GM04503 (cell line): ENCODE measurements at places on chromosomes 4 and X.

DNA sequence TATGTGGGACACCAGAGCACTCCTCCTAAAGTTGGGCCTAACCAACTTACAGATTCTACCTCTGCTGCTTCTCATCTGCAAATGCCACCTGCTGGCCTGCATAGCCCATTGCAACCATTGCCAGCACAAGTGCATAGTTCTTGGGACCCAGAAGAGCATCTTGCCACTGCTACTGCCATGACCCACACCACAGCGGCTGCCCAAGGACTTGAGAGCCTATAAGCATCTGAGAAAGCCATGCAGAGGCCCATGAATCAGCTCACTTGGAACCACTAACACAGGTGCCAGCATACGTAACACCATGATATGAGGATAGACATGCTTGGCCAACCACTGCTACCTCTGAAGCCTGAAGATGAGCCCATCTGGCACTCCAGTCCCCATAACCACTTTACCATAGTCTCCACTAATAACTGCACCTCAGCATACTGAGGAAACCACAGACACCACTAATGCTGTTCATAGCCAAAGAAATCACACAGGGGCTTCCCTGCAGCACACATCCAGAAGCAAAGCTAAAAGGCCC lies 258.1 kb upstream of the AGTR2 start:
- no peak for DNase-seq

DNA sequence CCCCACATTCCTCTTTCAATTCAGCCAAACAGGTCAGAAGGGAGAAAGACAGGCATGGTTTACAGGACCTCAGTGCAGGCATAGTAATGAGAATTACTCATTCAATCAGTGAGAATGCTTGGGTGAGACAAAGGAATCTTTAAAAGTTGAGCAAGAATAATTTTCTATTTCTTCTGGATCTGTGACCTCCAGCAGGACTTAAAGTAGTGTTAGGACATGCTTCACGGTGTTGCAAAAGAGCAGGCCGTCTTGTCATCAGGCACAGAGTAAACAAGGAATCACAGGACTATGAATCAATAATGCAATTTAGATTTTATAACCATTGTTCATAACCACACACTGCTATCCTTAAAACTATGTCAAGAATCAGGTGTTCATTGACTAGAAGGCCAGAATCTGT lies 130.6 kb upstream of the GLRA2 start:
- peak; percentile 41 for DNase-seq

DNA sequence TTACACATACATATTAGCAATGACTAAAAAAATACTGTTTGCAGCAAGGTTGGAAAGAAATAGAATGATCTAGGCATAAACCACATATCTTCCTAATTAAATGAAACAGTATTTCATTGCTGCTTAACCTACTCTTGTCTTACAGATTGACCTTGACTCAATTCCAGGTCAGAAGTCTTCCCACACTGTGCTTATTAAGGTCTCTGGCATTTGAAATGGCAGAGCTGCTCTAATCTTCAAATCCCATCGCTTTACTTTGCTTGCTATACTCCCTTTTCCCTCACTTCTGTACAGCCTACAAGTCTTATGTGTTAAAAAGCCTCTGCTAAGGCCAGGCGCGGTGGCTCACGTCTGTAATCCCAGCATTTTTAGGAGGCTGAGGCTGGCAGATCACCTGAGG lies 424.5 kb downstream of the RPA4 start:
- DNase-seq, result peak; percentile 10

DNA sequence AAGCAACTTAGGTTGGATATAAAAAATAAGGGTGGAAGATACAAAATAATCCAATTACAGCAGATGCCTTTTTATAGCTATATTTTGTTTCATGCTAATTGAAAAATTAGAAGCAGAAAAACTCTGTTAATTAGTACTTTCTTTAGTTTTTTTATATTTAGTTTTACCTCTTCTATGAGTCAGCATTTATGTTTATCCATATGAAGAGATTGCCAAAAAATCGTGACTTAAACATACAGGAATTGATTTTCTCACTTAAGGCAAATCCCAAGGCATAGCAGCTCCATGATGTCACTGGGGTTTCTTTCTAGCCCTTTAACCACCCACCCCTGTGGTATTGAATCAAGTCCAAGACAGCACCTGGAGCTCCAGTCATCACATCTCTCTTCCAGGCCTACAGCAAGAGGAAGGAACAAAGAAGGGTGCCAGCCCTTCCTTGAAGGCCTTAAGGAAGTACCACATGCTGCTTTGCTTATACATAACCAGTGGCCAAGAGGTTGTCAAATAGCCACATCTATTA lies 365.8 kb upstream of the TENM3 start:
- no peak for DNase-seq

GRCh38 chrX:28639451-28639850 lies 52.2 kb downstream of the IL1RAPL1 start:
- DNase-seq, result no peak

DNA sequence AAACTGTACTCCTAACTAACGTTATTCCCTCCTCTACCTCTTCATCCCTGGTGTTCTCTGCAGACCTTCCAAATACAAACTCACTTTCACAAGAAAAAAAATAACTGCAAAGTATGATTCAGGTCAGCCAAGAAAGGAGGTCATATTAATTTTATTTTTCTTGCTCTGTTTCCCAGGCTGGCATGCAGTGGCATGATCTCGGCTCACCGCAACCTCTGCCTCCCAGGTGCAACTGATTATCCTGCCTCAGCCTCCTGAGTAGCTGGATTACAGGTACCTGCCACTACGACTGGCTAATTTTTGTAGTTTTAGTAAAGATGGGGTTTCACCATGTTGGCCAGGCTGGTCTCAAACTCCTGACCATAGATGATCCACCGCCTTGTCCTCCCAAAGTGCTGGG lies 156.6 kb downstream of the CHIC2 start:
- DNase-seq, result no peak

- no peak for DNase-seq
Observed at GRCh38 chr4:17531538-17532285, 16.7 kb downstream of the CLRN2 start.

GRCh38 chr4:168028970-168029597 lies 63.3 kb upstream of the ANXA10 start:
- DNase-seq, result no peak

- DNase-seq, result no peak
Observed at GRCh38 chr4:86443495-86443894, 83.6 kb upstream of the MAPK10 start.

- DNase-seq, result no peak
Observed at GRCh38 chr4:109713500-109713899, 10.3 kb upstream of the CASP6 start.

- no peak for DNase-seq
Observed at GRCh38 chr4:185017964-185018772, at the start of gene HELT. TSS of gene HELT (plus strand) at chr4:185018490. CDS start at chr4:185018929, 439 bp downstream.

GRCh38 chr4:138852681-138853080 lies 162.9 kb upstream of the NOCT start:
- DNase-seq, result no peak

- DNase-seq, result no peak
Observed at GRCh38 chr4:22573198-22573597, 57.3 kb upstream of the ADGRA3 start.

DNA sequence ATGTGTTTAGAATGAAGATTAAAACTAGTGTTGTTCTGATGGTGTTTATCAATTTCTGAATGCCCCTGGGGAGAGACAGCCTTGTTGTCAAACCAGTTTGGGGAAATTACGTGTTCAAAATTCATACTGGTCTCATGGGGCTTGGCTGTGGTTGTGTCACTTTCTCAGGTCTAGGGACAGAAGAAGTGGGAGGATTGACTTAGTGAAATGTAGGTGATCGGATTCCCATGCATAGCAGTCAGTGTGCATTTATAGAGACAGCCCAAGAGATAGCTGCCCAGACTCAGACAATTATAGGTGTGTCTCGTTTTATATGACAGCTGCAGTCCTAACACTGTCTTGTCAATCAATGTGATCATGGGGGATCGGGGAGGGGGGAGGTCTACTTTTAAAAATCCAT lies 94.4 kb upstream of the CLCN4 start:
- no peak for DNase-seq

- DNase-seq, result no peak
Observed at GRCh38 chr4:150004481-150004880, 73.8 kb upstream of the DCLK2 start.

DNA sequence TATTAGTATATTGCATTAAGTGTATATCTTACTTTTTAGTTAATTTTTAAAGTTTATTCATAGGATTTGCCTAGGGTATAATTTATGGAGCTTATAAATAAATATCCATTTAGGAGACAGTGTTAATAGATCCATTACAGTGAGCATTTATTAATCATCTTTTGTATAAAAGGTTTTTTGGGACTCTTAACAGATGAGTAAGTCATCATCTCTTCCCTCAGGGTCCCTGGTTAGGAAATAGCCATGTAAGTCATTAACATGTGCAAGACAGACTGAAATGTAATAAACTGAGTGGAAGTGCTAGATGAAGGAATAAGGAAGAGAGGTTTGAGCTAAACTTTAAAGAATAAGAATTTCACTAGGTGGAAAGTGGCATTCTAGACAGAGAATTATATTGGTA lies 69.2 kb downstream of the PAQR3 start:
- DNase-seq, result no peak

- no peak for DNase-seq
Observed at GRCh38 chrX:39756086-39756883, 341.5 kb downstream of the BCOR start.

DNA sequence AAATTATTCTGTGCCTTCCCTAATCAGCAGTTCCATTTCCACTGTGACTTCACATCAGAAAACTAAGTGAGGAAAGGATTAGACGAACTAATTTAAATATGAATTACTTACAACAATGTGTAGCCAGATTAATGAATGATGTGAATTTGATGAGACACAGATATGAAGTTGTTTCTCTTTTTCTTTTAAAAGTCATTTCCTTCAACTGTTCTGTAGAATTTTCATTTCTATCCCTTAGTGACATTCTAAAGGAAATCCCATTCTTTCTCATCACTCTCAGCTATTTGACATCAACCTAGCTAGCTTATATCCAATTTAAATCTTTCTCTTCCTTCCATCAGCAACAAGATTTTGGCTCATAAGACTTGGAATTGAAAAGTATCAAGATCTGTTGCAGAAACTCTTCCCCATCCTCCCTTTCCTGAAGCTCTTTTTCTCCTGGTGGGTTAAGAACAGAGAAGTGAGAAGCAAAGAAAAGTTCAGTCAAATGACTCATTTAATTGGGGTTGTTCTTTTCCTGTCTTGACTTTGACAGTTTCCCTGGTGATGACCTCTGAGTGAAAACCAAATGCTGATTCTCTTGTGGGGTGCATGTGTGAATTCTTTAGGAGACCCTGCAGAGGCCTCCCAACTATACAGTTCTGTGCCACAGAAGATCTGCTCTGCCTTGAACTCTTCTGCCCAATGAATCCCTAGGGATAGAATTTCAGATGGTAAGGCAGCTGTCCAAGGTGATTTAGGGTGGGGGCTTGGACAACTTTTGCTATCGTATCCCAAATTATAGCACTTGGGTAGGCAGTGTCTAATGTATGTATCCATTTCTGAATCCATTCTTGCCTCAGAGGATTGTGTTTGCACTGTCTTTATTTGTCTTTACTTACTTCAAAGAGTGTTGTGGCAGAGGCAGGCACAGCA lies 232.5 kb upstream of the GPRIN3 start:
- DNase-seq, result no peak

- no peak for DNase-seq
Observed at GRCh38 chr4:121154103-121154515, 10.0 kb downstream of the TNIP3 start.

GRCh38 chr4:172573899-172574298 lies 594.7 kb upstream of the GALNT7 start:
- no peak for DNase-seq

- no peak for DNase-seq
Observed at GRCh38 chrX:97594646-97595224, 711.0 kb downstream of the RPA4 start.

DNA sequence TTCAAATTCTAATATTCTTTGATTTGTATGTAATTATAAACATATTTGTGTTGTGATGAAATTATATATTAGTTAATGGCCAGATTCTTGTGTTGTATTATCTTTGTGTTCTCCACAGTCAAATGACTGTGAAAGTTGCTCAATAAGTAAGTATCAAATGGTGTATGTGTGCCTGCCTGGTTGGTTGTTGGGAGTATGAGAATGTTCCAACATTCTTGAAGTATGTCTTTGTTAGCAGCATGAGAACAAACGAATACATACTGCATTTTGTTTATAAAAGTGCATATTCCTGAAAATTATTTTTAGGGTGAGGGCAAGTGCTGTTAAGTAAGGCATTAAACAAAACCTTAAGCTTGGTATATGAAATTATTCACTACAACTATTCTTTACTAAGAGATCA lies 16.2 kb downstream of the ARHGEF38 start:
- DNase-seq, result no peak

DNA sequence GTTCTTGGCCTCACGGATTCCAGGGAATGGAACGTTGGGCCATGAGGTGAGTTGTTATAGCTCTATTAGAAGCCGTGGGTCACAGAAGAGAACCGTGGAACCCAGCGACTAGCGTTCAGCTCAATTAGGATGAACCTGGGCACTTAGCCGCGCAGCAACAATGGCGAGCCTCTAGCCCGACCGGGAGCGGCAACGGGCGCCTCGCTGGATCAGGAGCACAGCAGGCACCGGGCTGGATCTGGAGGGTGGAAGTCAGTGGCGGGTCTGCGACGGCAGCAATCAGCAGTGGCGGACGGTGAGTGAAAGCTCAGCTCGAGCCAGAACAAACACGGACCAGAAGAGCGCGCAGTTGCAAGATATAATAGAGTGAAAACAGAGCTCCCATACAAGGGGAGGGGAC lies 34.2 kb downstream of the AGA start:
- no peak for DNase-seq

- no peak for DNase-seq
Observed at GRCh38 chr4:150127757-150128156, 49.5 kb downstream of the DCLK2 start.

- no peak for DNase-seq
Observed at GRCh38 chr4:79209822-79210635, 115.8 kb downstream of the NAA11 start.

DNA sequence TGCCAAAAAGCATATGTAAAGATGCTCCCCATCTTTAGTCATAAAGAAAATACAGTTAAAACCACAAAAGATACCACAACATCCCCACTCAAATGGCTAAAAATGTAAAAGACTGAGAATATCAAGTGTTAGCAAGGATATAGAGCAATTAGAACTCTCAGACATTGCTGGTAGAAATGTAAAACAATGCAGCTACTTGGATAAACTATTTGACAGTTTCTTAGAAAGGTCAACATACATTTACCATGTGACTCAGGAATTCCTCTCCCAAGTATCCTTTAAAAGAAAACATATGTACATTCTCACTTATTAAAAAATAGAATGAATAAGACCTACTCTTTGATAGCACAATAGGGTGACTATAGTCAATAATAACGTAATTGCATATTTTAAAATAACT lies 173.7 kb downstream of the HNRNPD start:
- DNase-seq, result no peak

GRCh38 chr4:166941629-166942028 lies 292.7 kb downstream of the SPOCK3 start:
- no peak for DNase-seq

- DNase-seq, result no peak
Observed at GRCh38 chr4:9933956-9934355, 87.3 kb downstream of the SLC2A9 start.
